ENCODE measurements at places on chromosomes 3 and 15.
A peak's percentile ranks its signal among the peaks of the same experiment; 100 is the strongest.

DNA sequence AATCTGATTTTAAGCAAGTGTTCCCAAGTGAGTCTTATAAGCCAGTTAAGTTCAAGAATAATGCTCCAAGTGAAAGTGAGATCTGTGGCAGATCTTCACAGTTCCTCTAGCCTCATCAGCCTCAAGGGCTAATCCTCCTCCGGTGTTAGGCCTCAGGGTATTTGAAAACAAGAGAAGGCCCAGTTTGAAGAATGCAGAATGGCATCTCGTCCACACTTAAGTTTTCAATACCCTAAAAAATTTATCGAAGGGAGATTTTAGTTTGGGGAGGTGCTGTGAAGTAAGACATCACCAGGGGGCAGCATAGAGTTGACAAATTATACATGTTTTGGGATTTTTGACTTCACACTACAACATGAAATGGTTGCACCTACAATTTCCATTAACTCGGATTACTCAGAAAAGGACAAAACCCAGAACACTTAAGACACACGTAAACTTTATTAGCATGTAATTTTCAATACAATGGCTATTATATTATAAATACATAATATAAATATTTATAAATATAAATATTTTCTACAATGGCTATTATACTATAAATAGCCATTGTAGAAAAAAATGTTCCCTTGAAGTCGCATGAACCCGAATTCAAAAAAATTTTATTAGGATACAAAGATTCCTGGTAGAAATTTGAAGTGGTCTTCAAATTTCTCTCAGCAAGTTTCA, 2.3 kb upstream of the TMEM266 start:
- DNase-seq: no peak

DNA sequence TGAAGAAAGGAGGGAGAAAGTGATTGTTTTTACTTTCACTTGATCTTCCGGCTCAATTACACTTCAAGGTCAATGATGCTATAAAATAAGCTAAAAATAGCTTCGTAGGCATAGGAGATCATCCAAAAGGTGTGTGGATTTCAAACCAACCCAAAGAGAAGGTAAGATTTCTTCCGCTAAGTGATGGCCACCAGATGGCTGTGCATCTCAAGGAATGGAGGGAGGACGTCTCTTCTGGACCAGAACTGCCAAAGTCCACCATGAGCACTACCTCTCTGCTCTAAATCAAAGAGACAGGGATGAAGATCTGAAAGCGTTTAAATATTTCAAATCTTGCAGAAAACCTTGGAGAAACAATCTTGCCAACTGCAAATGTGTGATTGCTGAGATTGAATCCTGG, 199.1 kb upstream of the ZPLD1 start:
- no peak for DNase-seq

- no peak for DNase-seq
These were observed 96.3 kb upstream of the ALDH1A3 start for GRCh38 chr15:100783291-100783690.

- peak; percentile 9 for DNase-seq
These were observed 40.2 kb downstream of the SUMF1 start for GRCh38 chr3:4426782-4427344.

DNA sequence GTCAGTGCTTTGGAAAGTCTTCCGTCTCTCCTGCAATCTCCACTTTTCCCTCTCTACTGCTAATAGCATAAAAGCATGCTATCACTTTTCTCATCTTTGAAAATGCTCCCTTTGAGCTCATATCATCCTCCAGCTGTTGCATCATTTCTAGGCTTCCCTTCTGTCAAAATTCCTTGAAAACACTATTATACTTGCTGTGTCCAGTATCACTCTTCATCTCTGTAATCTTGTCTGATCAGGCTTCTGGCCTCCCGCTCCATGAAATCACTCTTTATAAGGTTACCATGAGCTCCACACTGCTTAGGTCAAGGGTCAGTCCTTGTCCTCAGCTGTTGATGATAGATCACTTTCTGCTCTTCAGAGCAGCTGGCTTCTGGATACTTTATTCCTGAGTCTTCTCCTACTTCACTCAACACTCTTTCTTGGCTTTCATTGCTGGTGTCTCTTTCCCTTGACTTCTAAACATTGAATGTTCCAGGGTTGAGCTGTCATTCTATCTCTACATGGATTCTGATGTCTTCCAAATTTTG, 50.9 kb upstream of the SPTSSB start:
- no peak for DNase-seq

GRCh38 chr3:48423241-48423882, 6.5 kb downstream of the PLXNB1 start:
- DNase-seq: no peak

DNA sequence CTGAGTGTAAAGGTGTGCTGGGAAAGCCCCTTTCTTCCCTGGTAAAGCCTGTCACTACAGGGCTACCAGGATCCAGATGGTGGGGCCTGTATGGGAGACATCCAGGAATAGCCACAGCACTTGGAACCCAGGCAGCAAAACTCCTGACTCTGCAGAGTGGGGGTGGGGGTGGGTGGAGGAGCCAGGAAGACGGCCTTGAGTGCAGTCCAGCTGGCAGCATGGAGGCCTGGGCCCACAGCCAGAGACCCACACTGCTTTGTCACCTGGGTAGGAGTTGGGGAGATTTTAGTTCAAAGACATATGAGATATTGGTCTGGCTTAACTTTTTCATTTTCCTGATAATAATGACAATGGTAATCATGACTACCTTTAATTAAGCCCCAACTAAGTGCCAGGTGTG, 116.7 kb upstream of the MRPS22 start:
- no peak for DNase-seq

DNA sequence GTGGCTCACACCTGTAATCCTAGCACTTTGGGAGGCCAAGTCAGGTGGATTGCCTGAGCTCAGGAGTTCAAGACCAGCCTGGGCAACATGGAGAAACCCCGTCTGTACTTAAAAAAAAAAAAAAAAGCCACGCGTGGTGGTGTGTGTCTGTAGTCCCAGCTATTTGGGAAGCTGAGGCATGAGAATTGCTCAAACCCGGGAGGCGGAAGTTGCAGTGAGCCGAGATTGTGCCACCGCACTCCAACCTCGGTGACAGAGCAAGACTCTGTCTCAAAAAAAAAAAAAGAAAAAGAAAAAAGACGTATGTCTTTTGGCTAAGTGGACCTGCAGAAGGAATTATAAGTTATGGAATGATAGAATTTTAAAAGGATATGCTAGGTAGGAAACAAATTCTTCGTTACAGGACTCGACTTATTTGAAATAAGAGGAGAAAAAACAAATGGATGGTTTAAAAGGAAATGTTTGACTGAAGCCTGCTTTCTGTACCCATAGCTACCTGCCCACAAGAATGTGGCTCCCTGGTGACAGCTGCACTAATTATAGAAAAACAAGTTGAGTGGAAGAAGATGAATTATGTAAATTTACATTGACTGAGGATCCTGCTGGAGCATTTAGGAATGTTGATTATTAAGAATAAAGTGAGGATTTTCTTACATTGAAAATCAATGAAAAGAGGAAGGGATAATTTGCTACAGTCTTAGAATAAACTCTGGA, 36.0 kb upstream of the SKIL start:
- no peak for DNase-seq

- no peak for DNase-seq
These were observed 390.2 kb upstream of the SGO1 start for GRCh38 chr3:20576228-20576627.

DNA sequence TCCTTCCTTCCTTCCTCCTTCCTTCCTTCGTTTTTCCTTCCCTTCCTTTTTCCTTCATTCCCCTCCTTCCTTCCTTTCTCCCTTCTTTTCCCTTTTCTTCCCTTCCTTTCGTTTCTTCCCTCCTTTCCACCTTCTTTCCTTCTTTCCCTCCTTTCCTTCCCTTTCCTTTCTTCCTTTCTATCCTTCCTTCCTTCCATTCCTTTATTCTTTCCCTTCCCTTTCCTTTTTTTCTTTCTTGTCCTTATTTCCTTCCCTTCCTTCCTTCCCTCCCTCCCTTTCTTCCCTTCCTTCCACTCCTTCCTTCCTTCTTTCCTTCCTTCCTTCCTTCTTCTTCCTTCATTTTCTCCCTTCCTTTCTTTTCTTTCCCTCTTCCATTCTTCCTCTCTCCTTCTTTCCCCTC, 394.6 kb downstream of the GABRB3 start:
- DNase-seq: no peak

DNA sequence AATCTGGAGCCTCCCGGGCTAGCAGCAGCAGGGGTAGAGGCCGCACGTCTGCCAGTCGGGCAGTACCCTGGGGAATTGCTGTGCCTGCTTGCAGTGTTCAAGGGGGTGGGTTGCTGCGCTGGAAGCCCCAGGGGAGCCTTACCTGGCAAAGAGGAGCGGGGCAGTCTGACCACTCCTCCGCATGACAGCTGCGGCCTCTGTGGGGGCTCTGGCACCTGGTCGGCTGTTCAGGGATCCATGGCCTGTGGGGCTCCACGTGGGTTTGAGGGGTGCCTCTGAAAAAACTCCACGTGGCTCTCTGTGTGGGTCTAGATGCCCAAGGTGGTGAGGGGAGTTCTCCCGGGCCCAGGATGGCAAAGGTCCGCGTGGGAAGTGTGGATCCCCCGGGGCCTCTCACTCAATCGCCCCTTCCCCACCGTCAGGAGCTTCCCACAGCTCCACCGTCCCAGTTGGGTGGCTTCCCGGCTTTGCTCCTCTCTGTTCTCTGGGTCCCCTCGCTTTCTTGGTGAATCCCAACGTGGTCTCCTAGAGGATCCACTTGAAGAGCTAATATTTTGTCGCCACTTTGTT, 184.5 kb downstream of the EFHB start:
- DNase-seq: no peak

DNA sequence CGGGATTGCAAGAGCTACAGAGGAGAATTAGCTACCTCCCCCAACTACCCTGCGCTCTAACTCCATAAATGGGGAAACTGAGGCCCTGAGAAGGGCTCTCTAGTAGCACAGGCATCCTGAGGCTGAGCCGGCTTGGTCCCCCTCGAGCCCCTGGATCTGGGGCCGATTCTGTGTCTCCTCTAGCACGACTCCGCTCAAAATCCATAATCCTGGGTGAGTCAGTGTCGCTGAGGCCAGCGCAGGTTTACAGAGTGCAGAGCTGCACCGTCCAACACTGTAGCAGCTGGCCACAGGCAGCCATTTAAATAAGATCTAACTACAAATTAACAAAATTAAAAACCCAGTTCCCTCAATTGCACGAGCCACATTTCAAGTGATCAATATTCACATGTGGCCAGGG, 10.8 kb downstream of the GATA2 start:
- no peak for DNase-seq

DNA sequence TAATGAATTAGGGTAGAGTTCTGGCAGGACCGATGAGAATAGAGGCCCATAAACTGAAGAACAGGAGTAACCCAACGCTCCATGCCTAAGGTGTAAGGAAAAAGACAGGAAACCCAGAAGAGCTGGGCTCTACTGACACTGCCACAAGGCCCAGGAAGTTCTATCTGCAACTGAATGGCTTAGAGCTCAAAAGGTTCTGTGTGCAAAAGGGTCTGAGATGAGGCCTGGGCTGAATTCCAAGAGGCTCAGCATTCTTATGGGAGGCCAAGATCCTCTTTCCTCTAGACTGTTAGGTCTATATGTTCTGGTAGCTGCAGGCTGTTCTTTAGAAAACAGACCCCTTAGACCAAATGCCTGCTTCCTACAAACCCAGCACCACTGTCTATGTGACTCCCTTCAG, 30.5 kb upstream of the PRSS50 start:
- DNase-seq: no peak

DNA sequence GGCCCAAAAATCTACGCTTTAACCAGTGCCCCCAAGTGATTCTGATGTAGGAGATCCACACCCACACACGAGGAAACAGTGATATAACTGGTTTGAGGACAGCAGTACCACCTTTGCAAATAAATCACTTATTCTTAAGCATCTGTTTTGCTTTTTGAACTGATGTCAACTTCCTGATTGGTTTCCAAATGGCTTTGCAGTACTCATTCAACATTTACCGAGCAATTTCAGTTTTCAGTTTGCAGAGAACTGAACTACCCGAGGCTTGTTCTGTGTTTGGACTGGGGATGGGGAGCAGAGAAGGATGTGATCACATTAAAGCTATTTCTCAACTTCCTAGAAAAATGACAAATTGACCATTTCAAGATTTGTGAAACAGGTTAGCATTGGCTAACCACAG, 1.1 kb upstream of the GYG1 start:
- DNase-seq: no peak

- DNase-seq: no peak
These were observed 74.9 kb upstream of the EPHA3 start for GRCh38 chr3:89032346-89033013.

DNA sequence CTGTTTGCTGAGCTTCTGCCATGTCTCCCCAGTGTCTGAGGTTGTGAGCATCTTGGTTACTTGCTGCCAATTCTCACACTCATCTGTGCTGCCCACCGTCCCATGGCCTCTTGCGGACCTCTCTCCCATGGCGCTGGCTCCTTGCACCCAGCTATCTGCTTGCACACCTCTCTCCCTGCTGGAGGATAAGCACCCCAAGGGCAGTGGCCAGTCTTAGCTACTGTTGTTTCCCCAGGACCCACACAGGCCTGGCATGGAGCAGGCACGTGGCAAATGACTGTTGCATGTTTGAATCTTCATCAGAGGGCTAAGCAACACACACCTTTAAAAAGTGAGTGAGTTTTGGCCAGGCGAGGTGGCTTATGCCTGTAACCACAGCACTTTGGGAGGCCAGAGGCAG, 14.7 kb downstream of the LIPC start:
- DNase-seq: no peak

- no peak for DNase-seq
These were observed 723.9 kb upstream of the ALCAM start for GRCh38 chr3:104642827-104643226.

GRCh38 chr3:38054499-38055001, 15.5 kb downstream of the DLEC1 start:
- no peak for DNase-seq

DNA sequence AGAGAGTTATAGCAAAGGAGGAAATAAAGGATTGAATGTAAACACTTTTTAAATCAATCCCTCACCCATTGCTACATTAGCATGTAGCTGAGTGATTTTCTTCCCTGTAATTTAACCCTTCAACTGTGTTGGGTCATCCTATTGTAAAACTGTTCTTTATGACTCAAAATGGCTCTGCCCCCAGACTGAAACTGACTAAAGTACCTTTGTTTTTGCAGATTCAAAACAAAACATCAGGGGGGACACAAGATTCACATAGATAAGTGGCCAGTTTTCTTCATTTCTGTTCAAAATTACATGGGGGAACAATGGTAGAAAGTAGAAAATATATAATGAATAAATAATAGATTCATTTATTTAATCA, 268.4 kb downstream of the IGSF11 start:
- no peak for DNase-seq

DNA sequence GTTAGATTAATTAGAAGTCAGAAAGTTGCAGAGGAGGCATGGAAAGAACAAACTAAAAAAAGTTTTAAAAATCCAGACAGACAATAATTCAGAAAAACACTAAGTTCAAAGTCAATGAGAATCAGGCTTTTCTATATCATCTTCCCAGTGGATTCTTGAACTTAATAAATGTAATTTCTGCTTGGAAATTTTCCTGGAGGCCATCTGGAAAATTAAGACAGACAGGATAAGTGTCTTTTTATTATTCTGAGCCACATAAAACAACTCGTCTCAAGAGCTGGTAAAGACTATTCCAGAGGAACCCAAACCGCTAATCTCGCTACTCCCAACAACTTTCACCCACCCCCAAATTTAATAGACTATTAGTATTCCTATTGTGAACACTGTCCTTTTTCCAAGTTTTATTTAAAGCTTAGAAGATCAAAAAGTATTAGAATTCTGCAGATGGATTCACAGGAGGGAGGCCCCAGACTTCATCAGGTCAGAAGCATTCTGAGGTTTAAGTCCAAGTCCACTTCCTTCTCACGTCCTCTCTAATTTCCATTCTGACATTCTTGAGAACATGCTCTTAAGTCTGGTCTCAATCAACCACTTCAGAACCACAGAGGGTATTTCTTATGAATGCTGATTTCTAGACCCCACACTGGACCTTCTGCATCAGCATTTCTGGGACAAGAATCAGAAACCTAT, 61.3 kb downstream of the ERC2 start:
- no peak for DNase-seq
